ENCODE measurements at places on chromosomes 1 and 21.
A peak's percentile ranks its signal among the peaks of the same experiment; 100 is the strongest.

DNA sequence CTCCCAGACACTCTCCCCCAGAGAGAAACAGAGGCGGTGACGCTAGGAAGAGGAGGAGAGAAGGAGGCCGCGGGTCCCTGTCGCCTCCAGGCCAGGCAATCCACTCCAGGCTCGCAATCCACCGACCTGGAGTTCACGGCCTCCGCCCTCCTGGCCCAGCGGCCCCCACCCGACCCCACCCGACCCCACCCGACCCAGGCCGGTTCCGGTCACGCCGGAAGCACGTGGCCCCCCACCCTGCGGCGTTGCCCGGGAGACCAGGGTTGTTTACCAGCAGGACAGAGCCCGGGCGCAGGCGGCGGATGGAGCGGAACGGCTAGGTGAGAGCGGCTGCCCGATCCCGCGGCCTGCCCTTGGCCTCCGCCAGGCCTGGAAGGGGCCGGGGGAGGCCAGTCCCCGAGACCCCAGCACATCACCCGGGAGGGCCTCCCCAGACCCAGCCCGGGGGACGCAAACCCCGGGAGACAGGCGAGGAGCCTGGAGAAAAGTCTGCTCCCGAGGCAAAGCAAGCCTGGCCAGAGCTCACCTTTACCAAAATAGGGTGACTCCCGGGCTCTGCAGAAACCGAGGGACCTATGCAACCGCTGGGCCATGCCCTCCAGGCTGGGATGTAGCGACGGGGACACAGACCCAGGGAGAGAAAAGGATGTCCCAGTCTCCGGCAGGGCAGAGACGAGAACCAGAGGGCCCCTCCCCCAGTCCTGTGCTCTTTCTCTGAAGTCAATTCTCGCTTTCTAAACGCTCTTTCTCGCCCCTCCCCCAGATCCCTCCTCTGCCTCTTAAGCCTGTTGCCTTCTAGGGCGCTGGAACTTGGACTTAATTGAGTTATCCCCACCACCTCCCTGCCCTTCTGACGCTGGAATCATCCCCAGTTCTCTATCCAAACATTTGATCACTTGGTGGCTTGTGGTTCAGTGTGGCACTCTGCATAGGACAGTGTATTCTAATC is at the start of the genes PLA2G2C and UBXN10:
TSS of gene PLA2G2C (minus strand) at position 685 of the 949 bp plus-strand sequence. CDS start 9,155 bp downstream, outside the sequence.
TSS of gene UBXN10 (plus strand) at position 263 of the 949 bp plus-strand sequence. CDS start 4,466 bp downstream, outside the sequence.
- DNase-seq = no peak

DNA sequence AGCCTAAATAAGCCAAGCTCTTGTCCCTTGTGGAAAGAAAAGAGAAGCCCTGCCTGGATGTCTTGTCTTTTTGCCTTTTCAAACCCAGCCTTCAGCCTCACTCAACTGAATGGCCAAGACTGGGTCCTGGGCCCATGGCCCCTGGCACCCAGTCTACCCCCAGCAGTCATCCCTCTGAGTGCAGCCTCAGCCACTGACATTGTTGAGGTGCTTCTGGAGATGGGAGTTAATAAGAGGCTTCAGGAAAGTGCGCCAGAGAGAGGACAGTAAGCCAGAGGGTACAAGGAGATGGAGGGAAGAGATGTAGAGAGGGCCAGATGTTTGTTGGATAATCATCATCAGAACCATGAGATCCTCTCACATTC is 6.8 kb downstream of the FNDC5 start:
- no peak for DNase-seq

GRCh38 chr1:165900576-165901380 is 73.4 kb downstream of the UCK2 start:
- DNase-seq = no peak

GRCh38 chr1:115239426-115239825 is 98.6 kb downstream of the NGF start:
- DNase-seq = no peak

- no peak for DNase-seq
Measured at GRCh38 chr1:178273707-178274410, 180.0 kb downstream of the RASAL2 start.

DNA sequence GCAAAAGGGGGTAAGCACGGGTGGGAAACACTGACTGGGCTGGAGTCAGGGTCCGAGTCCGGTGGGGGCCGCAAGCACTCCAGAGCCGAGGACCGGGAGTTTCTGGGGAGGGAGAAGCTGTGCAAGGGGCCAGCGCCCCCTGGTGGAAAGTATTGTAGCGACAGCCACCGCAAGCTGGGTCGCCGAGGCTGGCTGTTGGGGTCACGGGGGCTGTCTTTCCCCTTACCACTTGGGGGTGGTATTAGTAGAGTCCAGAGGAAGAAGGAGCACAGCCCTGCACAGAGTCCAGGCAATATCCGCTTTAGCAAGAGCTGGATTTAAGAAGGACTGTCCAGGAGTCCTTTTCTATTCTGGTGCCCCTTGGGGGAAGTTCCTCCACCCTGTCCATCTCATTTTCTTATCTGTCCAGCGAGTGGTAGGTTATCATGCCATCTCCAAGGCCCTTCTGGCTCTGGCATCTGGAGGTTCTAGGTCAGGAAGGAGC is 17.9 kb upstream of the ETV3 start:
- peak; percentile 16 for DNase-seq

DNA sequence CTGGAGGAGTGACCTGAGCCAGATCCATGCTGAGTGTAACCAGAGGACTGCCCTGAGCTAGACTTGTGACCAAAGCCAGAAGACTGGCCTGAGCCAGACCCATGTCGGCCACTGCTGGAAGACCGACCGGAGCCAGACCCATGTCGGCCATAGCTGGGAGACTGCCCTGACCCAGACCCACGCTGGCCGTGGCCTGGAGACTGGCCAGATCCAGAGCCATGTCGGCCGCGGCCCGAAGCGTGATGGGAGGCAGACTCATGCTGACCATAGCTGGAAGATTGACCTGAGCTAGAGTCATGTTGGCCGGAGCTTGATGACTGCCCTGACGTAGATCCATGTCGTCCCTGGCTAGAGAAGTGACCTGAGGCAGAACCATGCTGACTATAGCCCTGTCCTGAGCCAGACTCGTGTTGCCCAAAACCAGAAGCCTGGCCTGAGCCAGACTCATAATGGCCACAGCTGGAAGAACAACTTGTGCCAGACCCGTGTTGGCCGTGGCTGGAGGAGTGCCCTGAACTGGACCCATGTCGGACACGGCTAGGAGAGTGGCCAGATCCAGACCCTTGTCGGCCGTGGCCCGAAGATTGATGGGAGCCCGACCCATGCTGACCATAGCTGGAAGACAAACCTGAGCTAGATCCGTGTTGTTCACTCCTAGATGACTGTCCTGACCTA is 5.1 kb downstream of the HRNR start:
- DNase-seq = no peak

- DNase-seq = peak; percentile 46
Measured at GRCh38 chr1:171909711-171910110, 68.4 kb downstream of the DNM3 start.

DNA sequence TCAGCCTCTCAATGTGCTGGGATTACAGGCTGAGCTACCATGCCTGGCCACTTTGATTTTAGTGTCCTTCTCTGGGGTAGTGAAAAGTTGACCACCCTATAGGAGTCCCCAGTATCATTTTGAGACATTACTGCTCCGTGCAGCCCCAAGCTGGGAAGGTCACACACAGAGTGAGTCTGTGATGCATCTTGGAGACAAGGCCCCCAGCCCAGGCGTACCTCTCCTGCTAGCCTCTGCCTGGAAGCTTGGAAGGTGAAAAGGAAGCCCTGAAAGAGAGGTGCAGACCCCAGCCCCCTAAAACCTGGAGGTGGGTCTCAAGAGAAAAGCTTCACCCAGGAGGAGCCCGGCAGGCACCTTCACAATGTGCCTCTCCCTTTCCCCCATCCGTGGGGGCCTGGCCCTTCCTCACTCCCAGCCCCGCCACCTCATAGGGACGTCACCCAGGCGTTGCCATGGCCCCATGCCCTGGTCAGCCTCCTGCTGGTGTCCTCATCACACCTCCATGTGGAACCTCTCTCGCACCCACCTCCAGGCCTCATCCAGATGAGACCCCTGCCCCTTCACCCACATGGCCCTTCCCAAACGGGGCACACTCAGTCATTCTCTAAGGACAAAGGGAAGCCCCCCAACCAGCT is 5.6 kb upstream of the ARF1 start:
- no peak for DNase-seq

DNA sequence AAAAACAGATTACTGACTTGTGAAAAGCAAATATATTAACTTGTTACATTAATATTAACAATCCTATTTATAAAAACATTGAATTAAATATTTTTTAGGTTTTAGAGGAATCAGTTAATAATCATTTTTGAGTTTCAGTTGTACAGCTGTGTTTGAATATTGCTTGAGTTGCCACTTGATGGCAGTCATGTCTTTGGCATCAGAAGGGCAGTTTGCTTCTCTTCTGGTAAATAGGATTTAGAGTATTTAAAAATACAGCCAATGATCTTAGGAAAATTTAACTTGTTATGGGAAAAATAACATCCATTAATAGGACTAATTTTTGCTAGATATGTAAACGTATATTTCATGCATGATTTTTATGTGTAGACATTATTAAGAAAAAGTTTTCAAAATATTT is 234.1 kb downstream of the NCAM2 start:
- no peak for DNase-seq

- DNase-seq = no peak
Measured at GRCh38 chr1:119081700-119082099, 58.8 kb downstream of the WARS2 start.

GRCh38 chr1:67264899-67265298 is 42.8 kb upstream of the IL12RB2 start:
- DNase-seq = no peak

- no peak for DNase-seq
Measured at GRCh38 chr1:172585861-172586260, 52.9 kb downstream of the SUCO start.

DNA sequence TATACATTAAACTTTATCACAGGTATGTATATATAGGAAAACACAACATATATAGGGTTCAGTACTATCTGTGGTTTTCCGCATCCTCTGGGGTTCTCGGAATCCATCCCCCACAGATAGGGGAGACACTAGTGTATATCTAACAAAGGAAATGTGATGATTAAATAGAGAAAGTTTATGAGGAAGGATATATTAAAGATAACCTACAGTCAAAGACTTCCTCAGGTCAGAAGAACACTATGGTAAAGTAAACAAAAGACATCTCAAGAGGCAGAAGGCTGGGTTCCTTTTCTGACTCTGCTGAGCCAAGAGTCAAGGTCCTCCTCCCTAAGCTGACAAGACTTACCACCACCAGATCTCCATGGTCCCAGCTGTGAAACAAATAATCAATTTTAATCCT is 12.1 kb downstream of the USP24 start:
- no peak for DNase-seq

DNA sequence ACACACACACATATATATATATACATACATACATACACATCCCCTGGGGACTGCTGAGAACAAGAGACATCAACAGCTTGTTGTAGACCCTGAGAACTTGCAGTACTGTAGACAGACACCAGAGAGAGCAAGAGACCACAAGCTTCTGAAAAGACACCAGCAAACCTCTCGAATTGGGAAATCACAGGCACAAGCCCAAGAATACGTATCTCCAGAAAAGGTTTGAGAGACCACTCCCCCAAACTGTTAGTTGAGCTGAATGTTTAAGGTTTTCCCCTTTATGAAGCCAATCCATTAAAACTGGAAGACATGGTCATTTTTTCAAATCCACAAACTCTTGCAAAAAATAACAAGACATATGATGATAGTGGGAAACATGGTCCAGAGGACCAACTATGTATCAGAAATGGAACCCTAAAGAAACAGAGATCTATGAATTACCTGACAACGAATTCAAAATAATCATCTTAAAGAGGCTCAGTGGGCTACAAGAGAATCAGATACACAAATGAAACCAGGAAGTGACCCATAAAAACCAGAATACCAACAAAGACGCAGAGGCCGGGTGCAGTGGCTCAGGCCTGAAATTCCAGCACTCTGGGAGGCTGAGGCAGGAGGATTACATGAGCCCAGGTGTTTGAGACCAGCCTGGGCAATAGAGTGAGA is 45.1 kb downstream of the SLC2A1 start:
- peak; percentile 4 for DNase-seq

DNA sequence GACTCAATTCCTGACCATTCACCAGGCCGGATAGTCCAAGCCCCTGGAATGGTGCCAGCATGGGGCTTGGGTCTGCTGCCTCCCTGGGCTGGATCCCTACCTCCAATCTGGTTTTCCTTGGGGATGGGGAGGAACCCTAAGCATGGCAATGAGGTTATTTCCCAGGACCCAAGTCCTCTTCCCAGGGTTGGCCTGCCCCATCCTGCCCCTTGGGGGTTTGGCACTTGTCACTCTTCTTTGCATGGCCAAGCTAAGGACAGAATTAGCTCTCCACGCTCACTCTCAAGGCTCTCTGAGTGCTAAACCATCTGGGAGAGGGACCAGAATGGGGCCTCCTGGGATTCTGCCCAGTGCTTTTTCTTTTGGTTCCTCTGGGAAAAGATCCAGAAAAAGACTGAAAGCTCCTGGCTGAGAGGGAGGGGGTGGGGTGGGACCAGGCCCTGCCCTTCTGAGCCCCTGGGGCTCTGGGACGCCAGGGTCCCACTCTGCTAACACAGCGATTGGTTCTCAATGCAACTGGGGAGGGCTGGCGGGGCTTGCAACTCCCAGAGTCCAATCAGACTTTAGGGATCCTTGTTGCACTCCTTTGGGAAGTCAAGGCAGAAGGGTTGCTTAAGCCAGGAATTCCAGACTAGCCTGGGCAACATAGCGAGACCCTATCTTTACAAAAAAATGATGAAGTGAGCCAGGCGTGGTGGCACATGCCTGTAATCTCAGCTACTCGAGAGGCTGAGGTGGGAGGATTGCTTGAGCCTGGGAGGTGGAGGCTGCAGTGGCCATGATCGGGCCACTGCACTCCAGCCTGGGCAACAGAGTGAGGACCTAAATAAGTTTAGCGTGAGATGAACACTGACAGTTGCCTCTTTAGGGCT is 52.7 kb downstream of the DHRS3 start:
- no peak for DNase-seq

DNA sequence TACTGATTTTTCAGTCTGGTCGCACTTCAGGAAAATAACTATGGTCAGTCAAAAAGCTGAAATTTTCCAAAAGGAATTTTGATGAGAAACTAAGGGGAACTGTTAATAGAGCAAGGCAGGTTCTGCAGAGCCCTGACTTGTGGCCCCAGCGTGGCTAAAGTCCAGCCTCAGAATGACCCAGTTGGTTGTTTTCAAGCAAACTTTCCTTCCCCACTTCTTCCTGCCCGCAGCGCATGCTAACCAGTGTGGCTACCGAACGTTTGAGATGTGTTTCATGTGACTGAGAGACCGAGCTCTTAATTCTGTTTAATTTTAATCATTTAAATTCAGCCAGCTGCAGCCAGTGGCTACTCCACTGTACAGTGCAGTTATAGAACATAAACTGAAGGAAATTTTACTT is 6.2 kb upstream of the IL10RB start:
- no peak for DNase-seq

GRCh38 chr21:36542312-36543101 is 62.6 kb upstream of the CLDN14 start:
- DNase-seq = no peak

DNA sequence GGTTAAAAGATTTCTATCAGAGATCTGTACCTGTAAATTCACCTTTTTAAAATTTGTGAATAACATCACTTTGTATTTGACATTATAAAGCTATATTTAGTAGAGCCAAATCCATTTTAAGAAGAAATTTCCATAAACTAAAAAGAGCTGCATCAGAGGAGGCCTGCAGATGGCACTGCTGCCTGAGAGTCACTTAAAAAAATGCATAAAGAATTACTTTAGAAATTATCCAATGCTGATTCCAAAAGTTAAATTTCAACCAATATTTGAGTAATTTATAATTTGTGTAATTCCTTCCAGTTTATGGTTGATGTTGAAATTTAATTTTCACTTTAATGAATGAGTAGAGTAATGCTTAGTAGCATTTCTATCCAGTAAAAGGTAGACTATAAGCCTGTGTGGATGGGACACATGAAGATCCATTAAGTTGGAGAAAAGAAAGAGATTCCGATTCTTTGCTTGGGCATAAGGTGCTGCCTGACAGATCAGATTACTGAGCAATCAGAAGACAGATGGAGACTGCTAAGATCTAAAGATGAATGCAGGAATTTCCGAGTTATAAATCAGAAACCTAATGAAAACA is 20.7 kb upstream of the RPE65 start:
- no peak for DNase-seq
